ENCODE measurements at places on chromosomes 6 and 20.

DNA sequence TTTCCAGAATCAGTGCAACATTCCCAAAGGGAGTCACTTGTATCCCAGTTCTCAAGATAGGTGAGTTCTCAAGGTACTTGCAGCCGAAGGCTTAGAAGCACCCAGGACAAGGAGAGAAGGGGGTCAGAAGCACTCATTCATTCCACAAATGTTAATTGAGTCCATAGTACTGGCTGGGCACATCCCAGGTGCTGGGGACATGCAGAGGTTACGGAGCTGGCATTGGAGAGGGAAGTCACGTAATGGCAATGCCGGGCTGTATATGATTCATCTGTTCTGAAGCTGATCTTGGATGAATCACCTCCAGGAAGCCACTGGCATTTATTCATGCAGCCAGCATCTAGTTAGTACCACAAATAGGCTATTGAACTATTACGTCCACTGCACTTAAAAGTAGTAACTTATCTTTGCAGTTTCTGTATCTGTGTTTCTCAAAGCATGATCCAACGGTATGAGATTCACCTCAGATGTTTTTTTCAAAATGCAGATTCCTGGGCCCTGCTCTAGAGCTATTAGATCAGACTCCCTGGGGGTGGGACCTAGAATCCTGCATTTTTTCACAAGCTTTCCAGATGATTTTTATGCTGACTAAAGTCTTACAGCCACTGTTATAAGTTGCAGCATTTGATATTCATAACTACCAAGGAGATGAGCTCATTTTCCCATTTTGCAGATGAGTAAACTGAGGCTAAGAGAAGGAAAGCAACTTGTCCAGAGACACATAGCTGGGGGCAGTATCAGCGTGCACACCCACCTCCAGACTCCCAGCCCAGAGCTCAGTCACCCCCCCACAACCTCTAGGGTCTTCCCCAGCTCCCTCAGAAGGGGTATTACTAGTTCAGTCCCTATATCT lies 44.1 kb upstream of the ID1 start:
- no peak for DNase-seq

GRCh38 chr20:34458631-34459030 lies 57.6 kb upstream of the DYNLRB1 start:
- no peak for DNase-seq

DNA sequence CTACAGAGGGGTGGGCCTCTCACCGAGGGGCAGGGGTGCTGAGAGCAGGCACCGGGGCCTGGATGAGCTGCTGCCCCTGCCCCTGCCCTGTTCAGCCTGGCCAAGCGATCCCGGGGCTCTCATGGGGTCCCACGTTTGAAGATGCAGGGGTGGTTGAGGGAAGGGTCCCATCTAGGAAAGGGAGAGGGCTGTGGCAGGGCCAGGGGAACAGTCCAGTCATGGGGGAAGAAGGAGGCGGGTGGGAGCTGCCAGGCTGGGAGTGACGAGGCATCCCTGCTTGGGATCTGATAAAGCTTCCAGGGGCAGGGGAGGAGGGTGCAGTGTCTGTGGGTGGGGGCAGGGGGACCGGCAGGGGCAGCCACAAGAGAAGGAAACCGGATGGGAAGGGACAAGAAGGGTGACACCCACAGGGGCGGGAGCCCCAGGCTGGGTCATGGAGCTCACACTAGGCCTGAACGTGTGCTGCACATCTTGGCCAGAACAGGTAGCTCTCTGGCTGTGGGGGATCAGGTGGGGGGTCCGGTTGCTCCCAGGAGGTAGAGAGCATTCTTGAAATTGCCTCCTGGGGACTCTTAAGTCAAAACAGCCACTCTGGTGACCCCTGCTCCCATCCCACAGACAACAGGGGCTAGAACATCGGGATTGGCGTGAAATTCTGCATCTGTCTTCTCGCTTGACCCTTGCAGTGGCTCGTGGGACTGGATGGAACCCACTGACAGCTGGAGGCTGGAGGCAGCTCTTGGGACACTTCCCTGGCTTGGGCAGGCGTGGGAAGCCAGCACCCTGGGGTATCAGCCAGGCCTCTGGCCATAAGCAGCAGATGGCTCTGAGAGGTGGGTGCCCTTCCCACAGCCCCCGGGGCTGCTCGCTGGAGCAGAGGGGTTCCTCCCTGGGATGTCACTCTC lies 58.0 kb upstream of the GATA5 start:
- DNase-seq: peak; percentile 87

GRCh38 chr6:69846770-69847491 lies 19.4 kb upstream of the COL19A1 start:
- no peak for DNase-seq

GRCh38 chr6:11437824-11438459 lies 99.6 kb upstream of the TMEM170B start:
- no peak for DNase-seq

GRCh38 chr20:29326376-29327070 lies 1930.9 kb upstream of the DEFB115 start:
- DNase-seq: no peak

- no peak for DNase-seq
Measured at GRCh38 chr6:14695579-14695978, 550.3 kb upstream of the JARID2 start.

DNA sequence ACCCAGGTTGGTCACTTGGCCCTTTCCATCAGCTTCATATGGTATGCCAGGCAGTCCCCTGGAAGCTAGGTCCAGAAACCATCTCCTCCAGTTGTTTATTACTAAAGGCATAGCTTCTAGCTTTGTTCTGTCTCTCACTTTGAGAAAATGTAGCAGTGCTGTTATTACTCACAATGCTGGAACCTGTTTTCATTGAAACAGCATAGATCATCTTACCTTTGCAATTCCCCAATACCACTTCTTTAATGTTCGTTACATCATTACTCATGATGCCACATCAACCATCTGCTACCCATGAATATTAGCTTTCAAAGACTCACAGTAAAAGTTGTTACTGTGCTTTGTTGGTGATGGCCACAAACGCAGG lies 88.3 kb downstream of the ADAT2 start:
- DNase-seq: no peak

DNA sequence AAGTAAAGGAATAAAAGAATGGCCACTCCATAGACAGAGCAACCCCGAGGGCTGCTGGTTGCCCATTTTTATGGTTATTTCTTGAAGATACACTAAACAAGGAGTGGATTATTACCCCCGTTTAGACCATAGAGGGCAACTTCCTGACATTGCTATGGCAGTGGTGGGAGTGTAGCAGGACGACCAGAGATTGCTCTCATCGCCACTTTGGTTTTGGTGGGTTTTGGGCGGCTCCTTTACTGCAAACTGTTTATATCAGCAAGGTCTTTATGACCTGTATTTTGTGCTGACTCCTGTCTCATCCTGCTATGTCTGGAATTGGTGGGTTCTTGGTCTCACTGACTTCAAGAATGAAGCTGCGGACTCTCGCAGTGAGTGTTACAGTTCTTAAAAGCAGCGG lies 78.7 kb downstream of the C6orf52 start:
- DNase-seq: no peak

- DNase-seq: no peak
Measured at GRCh38 chr20:59184880-59185447, 21.3 kb downstream of the ZNF831 start.

GRCh38 chr6:36226438-36227047 lies 30.0 kb downstream of the BRPF3 start:
- DNase-seq: no peak

DNA sequence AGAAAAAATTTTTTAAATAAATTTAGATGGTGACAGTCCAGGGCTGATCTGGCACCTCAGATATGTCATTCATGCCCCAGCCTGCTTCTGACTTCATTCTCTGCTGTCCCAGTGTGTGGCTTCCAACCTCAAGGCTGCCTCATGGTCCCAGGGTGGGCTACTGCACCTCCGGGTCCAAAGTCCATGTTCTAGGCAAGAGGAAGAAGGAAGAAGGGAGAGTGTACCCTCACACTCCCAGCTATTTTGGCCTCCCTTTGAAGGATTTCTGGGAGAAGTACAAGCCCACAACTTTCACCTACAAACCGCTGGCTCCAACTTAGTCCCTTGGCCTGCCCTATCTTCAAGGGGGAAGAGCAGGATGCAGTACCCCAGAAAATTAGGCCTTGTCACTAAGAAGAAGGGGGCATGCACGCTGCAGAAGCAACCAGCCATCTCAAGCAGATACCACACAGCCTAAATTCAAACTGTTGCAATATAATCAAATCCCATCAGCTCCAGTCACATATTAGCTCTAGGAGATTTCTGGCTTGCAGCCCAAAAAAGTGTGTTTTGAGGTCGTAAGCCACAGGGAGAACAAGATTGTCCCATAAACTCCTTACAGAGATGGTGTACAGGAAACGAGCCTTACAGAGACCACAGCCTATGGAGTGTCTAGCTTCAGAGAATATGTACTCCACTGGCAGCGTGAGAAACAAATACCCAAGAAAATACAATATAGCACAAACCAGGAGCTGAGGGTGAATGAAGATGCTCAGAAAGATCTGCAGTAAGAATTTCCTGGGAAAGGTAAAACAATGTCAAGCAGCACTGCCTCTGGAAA lies 906 bp upstream of the BTN3A2 start:
- peak; percentile 80 for DNase-seq

DNA sequence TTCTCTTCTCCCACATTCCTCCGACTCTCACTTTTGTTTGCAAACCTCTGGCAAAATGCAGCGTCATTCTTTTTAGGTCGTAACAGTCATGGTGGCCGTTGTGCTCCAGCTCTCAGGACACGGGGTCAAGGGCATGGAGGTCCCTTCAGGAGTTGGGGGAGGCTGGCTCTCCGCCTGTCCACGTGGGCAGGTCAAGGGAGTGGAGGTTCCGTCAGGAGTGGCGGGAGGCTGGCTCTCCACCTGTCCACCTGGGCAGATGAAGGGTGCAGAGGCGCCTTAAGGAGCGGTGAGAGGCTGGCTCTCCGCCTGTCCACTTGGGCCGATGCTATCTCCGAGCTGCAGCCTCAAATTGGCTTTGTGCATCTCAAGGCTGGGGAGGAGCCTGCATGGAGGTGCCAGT lies 98.0 kb downstream of the ERMARD start:
- no peak for DNase-seq

DNA sequence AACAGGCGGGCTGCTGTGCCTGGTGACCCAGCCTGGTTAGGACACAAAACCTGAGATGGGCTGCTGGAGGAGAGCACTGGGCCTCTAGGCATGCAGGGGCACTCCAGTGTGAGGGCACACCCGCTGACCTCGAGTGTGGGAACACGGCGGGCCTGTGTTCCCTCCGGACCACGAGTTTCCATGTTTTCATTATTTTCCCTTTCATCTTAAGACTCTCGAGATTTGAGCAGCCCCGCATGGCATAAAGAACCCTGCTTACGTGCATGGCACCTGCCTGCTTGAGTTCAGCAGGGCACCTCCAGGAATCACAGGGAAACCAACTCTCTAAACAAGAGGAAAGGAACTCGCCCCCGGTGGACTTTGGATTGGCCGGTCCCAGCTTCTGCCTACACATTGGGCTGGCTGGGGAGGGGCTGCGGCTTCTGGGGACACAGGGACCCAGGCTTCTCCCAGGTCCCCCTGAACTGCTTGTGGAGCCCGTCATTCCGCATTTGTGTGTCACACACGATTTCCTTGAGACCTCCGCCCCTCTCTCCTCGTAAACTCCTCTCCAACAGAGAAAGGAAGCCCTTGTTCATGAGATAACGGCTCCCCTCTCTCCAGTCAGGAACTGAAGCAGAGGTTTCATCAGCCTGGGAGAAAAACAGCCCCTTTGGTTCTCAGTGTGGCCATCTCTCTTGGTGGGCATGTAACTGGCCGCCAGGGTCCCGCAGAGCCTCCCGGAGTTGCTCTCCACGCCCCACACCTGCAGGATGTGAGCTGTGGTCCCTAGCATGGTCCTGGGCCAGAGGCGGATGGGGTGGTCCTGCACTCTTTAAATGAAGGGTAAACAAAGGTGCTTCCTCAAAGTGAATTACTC lies 181.8 kb downstream of the TTLL2 start:
- no peak for DNase-seq

DNA sequence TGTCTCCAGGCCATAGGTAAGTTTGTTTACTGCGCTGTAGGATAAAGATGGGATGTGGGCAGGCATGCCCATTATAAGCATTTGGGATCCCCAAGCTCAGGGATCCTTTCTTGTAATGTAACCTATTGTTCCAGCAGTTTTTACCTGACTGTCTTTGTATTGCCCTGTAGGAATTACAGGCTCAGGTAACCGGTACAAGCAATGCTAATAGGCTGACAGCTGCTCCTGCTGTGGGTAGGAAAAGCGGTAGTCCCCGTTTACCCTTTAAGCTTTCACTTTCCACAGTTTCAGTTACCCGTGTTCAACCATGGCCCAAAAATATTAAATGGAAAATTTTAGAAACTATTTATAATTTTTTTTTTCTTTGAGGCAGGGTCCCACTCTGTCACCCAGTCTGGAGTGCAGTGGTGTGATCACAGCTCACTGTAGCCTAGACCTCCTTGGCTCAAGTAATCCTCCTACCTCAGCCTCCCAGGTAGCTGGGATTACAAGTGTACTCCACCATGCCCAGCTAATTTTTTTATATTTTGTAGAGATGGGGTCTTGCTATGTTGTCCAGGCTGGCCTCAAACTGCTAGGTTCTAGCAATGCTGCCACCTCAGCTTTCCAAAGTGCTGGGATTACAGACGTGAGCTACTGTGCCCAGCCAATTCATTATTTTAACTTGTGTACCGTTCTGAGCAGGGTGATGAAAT lies 108.6 kb downstream of the CDYL start:
- DNase-seq: no peak

DNA sequence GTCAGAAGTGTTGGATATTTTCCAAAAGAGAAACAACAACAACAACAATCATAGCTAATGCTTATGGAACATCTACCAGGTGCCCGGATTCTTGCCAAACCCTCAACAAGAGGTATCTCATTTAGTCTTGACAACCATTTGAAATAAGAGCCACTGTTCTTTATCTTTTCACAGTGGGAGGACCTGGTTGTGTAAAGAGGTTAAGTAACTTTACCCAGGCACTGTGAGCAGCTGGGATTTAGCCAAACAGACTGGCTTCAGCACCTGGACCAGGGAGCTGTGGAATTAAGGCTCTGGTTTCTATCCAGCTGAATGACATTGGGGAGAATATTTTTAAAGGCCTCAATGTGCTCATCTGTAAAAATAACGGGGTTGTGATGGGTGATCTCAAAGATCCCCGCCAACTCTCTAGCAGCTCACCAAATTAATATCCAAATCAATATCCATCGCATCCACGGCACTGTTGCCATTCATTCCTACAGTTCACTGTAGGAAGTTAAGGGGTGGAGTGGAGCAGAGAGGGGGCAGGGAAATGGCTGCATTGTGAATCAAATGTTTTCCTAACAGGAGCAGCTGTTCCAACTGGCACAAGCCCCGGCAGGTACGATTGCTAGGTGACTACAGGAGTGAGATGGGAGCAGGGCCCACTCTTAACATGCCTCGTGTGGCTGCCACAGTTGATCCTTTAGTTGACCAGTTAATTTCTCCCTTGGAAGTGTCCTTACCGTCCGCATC lies 61.8 kb downstream of the GCNT2 start:
- peak; percentile 47 for DNase-seq

DNA sequence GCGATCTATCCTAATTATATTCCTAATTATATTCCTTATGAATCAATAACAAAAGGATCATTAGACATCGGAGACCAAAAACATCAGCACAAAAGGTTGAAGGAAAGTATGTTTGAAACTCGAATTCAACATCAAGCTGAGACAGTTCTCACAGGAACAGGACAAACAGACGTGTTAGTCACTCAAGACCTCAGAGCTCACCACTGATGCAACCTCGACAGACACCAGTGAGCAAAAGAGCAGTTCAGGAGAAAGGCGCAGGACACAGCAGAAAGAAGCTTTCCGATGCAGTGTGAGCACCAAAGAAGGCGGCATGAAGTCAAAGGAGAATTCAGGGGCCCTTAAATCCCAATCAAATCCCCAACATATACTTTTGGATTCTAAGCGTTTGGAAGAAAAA lies 6.3 kb upstream of the RAMACL start:
- no peak for DNase-seq

- no peak for DNase-seq
Measured at GRCh38 chr6:28478518-28478917, 35.2 kb upstream of the ZSCAN23 start.

GRCh38 chr20:25195962-25196785 lies 662 bp downstream of the ENTPD6 start:
- peak; percentile 46 for DNase-seq

Measured in OCI-M1 (cell line).